ENCODE measurements at places on chromosomes 7 and 10. TPM values are rescaled to one million over a fixed set of nuclear protein-coding genes. Genes with fewer than 3 reads are reported as not detected.

DNA sequence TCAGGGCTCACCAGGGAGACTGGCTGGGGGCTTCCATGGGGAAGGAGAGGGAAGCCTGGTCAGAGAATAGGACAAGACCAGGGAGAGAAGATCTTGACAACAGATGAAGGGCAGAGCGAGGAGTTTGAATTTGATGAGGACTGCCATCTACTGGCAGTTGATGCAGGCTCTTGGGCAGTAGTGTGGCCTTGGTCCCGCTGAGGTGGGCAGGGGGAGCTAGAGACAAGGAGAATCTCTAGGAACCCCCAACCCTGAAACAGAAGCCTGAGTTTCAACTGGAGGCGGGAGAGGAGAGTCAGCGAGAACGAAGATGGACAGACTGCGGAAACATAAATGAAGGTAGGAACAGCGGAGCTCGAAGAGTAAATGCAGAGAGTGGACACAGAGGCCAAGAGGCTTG, 81.0 kb downstream of the PPP1R3C start:
- DNase-seq: peak; percentile 77
- H3K27me3 ChIP-seq: no peaks in the 10 kb centered on the region
- no peak overlapping the region for H3K27ac ChIP-seq
- H3K4me3 ChIP-seq: no peak overlapping the region
- no peaks in the 10 kb centered on the region for H3K36me3 ChIP-seq
- no peaks in the 10 kb centered on the region for H3K4me1 ChIP-seq

DNA sequence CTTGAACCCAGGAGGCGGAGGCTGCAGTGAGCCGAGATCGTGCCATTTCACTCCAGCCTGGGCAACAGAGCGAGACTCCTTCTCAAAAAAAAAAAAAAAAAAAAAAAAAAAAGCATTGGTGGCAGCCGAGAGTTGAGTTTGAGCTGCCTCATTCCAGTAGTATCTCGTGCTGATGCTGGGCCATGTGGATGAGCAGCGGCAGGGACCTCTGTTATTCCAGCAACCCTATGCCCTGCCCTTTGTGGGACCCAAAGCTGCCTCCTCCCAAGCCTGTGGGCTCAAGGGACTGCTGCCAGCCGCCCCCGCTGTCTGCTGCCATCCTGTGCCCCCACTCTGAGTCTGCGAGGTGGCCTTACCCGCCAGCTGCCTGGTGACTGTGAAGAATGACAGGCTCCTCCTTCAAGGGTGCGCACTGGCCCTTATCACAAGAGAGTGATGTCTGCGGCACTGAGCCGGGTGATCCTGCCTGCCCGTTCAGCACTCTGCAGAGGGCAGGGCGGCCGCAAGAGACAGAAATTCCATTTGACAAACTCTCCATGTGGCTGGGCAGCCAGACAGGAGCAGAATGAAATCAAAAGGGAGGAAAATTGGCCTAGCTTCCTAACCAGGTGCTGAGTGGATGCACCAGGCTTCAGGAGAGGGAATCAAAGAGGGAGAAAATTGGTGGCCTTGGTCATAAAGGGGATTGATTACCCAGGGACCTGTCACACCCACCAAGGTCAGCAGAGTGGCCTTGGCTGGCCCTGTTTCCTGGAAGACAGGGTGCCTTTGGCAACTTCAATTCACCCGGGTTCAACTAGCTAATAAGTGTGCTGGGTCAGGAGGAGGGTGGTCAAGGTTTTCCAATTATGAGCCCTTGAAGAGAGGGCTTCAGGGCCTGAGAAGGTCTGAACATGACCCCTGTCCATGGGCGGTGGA, 65.3 kb upstream of the ZMIZ1 start:
- no peak overlapping the region for H3K4me3 ChIP-seq
- peak; percentile 60 for DNase-seq
- no peak overlapping the region for H3K27ac ChIP-seq
- H3K4me1 ChIP-seq: no peaks in the 10 kb centered on the region
- H3K36me3 ChIP-seq: no peaks in the 10 kb centered on the region

- H3K4me1 ChIP-seq: peaks cover 17% of the 10 kb centered on the region
- peak overlapping the region; percentile 68 for H3K27ac ChIP-seq
- H3K36me3 ChIP-seq: no peaks in the 10 kb centered on the region
- peak; percentile 65 for DNase-seq
- H3K27me3 ChIP-seq: no peaks in the 10 kb centered on the region
Observed at GRCh38 chr7:130875265-130875741, 141.3 kb upstream of the KLF14 start.

HOGA1 gene
- 1.5 TPM for polyA plus RNA-seq

DNA sequence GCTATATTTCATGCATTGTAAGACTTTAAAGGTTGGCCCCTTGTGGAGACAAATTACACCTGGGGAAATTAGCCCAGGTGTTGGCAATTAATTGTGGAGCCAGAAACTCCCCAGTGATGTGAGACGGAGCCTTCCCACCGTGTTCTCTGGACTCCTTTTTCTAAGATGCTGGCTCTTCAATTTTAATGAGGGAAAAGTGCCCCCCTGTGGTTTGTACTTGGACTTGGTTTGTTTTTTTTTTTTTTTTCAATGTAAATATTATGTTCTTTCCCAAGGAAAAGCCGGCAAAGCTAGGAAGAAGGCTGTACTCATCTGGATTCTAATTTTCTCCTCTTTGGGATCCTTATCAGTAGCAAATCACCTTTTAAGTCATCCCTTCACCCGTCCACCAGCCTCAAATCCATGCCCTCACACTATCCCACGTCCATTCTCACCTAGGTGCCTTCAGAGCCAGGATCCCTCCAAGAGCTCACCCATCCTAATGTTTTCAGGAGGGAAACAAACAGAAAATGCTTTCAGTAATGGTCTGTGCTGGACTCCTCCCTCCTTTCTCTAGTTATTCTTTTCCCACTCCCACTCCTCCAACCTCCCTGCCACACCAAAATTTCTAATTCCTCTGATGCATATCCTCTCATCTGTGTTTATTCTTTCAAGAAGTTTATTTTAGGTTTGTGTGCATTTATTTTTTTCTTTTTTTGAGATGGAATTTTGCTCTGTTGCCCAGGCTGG, 20.4 kb upstream of the ST8SIA6 start:
- H3K4me3 ChIP-seq: no peak overlapping the region
- H3K27me3 ChIP-seq: no peaks in the 10 kb centered on the region
- H3K4me1 ChIP-seq: no peaks in the 10 kb centered on the region
- H3K27ac ChIP-seq: no peak overlapping the region

- H3K4me1 ChIP-seq: no peaks in the 10 kb centered on the region
- DNase-seq: no peak
- no peaks in the 10 kb centered on the region for H3K36me3 ChIP-seq
- H3K27me3 ChIP-seq: no peaks in the 10 kb centered on the region
Observed at GRCh38 chr7:80153446-80153845, 18.8 kb downstream of the GNAI1 start.

PI4K2A gene
- 24.2 TPM for polyA plus RNA-seq

GRCh38 chr7:30682212-30683083, at the start of gene CRHR2:
Gene CRHR2, minus strand, starts transcription at chr7:30682456. Its CDS starts 176 bp downstream, at chr7:30682280.
- H3K27me3 ChIP-seq: no peaks in the 10 kb centered on the region
- peak; percentile 25 for DNase-seq
- H3K36me3 ChIP-seq: no peaks in the 10 kb centered on the region
- H3K27ac ChIP-seq: no peak within 1 kb of the TSS
- H3K4me3 ChIP-seq: peak within 1 kb of the TSS; percentile 40

POM121 gene
- polyA plus RNA-seq: 49.7 TPM

- H3K36me3 ChIP-seq: no peaks in the 10 kb centered on the region
- no peak overlapping the region for H3K27ac ChIP-seq
- peak; percentile 55 for DNase-seq
- H3K4me1 ChIP-seq: peaks cover 9% of the 10 kb centered on the region
- H3K4me3 ChIP-seq: no peak overlapping the region
Observed at GRCh38 chr7:25495342-25496250, 267.3 kb upstream of the NPVF start.

- DNase-seq: no peak
- no peaks in the 10 kb centered on the region for H3K4me1 ChIP-seq
- H3K36me3 ChIP-seq: no peaks in the 10 kb centered on the region
Observed at GRCh38 chr7:155244675-155245074, 53.0 kb upstream of the INSIG1 start.

AUTS2 gene
- 21.3 TPM for polyA plus RNA-seq

DNA sequence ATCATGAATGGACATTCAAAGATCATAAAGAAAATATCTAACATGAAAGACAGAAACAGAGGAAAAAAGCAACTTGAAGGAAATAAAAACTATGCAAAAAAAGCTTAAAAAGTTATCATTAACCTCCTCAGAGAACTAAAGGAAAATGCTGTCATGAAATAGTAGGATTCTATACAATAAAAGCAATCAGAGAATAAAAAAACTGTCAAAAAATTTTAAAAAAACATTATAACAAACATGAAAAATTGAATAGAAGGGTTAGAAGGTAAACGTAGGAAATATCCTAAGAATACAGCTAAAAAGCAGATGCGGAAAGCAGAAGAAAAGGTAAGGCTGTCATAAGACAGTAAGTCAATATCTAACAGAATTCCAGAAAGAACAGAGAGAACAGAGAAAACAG, 44.8 kb downstream of the SGMS1 start:
- H3K36me3 ChIP-seq: no peaks in the 10 kb centered on the region
- peaks cover 31% of the 10 kb centered on the region for H3K4me1 ChIP-seq
- H3K27me3 ChIP-seq: no peaks in the 10 kb centered on the region
- no peak for DNase-seq

- no peaks in the 10 kb centered on the region for H3K36me3 ChIP-seq
- H3K4me1 ChIP-seq: no peaks in the 10 kb centered on the region
- peak overlapping the region; percentile 99 for H3K27ac ChIP-seq
- no peak for DNase-seq
Observed at GRCh38 chr7:120951826-120952225, 1.2 kb downstream of the ING3 start.

CD36 gene
- 12.8 TPM for polyA plus RNA-seq

PSD gene
- polyA plus RNA-seq: 17.7 TPM

GRCh38 chr7:132846086-132846485, 235.8 kb downstream of the CHCHD3 start:
- H3K36me3 ChIP-seq: no peaks in the 10 kb centered on the region
- no peaks in the 10 kb centered on the region for H3K27me3 ChIP-seq
- H3K4me3 ChIP-seq: no peak overlapping the region
- no peak overlapping the region for H3K27ac ChIP-seq
- no peak for DNase-seq

- H3K36me3 ChIP-seq: no peaks in the 10 kb centered on the region
- no peaks in the 10 kb centered on the region for H3K4me1 ChIP-seq
- H3K4me3 ChIP-seq: no peak overlapping the region
- no peak for DNase-seq
- H3K27ac ChIP-seq: no peak overlapping the region
- no peaks in the 10 kb centered on the region for H3K27me3 ChIP-seq
Observed at GRCh38 chr10:60679388-60679990, 98.8 kb upstream of the CDK1 start.

DKK1 gene
- 0.69 TPM for polyA plus RNA-seq

DNA sequence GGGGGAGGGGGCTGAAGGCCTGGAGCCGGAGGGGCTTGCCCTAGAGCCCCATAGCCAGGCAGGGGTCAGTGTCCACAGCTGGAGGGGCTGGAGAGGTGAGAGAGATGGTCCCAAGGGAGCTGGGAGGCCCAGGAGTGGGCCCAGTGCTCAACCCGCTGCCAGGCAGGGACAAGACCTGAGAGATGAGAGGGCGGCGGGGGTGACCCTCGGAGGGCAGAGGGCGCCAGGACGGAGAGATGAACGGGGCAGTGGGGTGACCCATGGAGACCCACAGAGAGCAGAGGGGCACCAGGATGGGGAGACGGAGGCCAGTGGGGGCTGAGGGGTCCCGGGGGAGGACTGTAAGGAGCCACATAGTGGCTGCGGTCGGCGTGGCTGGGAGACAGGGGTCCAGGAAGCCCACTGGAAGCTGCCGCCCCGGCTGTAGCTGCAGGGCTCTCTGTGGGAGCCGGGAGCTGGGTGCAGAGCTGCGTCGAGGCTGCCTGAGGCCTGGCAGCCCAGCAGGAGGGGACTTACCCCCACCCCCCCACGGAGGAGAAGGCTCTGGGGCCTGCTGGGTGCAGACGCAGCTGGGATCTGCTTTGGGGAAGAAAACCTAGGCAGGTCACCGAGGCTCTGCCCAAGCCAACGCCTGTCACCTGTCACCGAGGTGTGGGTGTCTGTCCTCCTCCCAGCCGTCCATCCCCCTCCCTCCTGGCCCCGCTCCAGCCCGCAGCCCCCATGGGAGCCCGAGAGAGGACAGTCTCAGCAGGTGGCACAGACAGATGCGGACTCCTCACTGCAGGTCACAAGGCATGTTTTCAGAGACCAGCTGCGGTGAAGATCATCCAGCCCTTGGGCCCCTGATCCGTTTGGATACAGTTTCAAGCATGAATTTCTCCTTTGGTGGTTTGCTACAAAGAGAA, 25.1 kb downstream of the PWWP2B start:
- no peak for DNase-seq
- no peaks in the 10 kb centered on the region for H3K27me3 ChIP-seq
- H3K4me1 ChIP-seq: peaks cover 54% of the 10 kb centered on the region

GRCh38 chr7:132089356-132089755, 486.9 kb downstream of the PLXNA4 start:
- no peaks in the 10 kb centered on the region for H3K27me3 ChIP-seq
- H3K27ac ChIP-seq: no peak overlapping the region
- H3K36me3 ChIP-seq: no peaks in the 10 kb centered on the region

KCNIP2 gene
- polyA plus RNA-seq: 5.1 TPM

GRCh38 chr10:113087165-113088029, 137.3 kb downstream of the TCF7L2 start:
- no peak for DNase-seq
- H3K4me3 ChIP-seq: no peak overlapping the region
- H3K27me3 ChIP-seq: no peaks in the 10 kb centered on the region
- no peak overlapping the region for H3K27ac ChIP-seq
- H3K4me1 ChIP-seq: no peaks in the 10 kb centered on the region
- no peaks in the 10 kb centered on the region for H3K36me3 ChIP-seq

GRCh38 chr7:100087055-100087750, 1.6 kb upstream of the COPS6 start:
- no peak overlapping the region for H3K4me3 ChIP-seq
- H3K27ac ChIP-seq: no peak overlapping the region
- H3K36me3 ChIP-seq: no peaks in the 10 kb centered on the region
- no peaks in the 10 kb centered on the region for H3K27me3 ChIP-seq

- H3K36me3 ChIP-seq: no peaks in the 10 kb centered on the region
- H3K4me3 ChIP-seq: no peak overlapping the region
- H3K4me1 ChIP-seq: no peaks in the 10 kb centered on the region
- H3K27me3 ChIP-seq: no peaks in the 10 kb centered on the region
Observed at GRCh38 chr7:81684514-81685269, 85.2 kb downstream of the HGF start.

DNA sequence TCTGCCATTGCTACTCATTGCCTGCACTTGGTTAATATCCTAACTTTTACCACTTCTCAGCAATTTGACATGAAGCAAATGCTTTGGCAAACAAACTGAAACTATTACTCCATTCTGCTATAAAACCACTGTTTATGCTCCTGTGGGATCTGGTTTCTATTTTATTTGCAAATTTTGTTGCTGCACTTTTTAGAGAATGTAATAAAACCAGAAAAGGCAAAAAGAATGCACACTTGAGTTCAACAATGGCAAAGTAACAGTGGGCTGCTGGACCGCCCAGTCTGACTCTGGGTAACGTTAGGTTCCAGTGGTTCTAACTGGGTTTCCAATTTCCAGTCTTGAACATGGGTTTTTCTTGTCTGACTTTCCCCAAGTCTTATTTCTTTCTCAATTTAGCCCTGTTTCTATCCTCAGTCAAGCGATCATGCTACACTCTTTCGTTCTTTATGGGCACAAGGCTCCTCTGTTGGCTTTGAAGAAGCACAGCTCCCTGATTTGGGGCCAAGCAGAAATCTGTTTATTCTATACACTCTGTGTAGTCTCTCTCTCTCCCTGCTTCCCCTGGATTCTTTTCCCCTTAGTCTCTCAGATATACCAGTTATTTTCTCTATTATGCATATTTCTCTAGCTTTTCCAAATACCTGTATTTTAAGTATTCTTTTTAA, 129.2 kb upstream of the FAM3C start:
- H3K4me3 ChIP-seq: no peak overlapping the region
- no peak for DNase-seq
- H3K27me3 ChIP-seq: no peaks in the 10 kb centered on the region
- H3K4me1 ChIP-seq: no peaks in the 10 kb centered on the region
- H3K27ac ChIP-seq: no peak overlapping the region

CALY gene
- polyA plus RNA-seq: 4.9 TPM

Data from testis (tissue), 5 donors.